ENCODE measurements at places on chromosomes 2 and 18.

DNA sequence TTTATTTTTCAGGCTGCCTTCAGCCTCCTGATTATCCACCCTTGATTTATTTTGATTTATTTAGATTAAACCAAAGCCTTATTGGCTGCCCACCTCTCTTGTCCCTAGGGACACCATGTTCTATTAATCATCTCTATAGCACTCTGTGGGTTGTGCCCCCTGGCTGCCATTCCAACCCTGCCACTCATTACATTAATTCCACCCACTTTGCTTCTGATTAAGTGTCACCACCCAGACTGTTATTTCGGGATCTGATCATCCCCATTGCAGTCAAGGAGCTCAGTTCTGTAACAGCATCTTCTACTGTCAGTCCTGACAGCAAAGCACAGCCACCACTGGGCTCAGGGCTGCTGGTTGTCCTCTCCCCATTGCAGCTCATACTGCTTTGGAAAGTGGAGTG, 175.1 kb upstream of the DDX18 start:
- no peak for DNase-seq

DNA sequence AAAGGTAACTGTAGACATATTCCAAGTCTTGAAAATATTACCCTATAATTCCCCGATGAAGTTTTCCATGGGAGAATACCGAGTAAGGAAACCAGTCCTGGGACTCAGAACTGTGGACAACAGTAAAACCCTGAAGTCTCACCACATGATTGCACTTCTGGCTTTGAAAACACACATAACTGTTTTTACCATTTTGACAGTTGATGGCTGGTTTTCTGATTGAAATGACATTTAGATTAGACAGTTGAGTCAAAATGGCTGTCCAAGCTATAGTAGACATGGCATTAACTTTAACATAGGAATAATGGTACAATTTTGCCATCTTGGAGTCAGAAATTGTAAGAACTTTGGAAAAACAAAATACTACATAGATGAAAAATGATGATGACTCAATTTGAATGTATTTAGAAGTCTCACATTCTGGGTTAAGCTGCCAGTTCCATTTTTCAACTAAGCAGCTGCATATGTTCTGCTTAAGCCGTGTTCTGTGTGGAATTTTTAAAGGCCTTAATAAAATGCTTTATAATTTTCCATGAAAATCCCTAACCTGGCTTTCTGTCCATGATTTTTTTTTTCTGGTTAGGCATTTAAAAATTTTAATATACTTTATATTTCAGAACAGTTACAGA, 38.3 kb upstream of the WIPF1 start:
- DNase-seq: no peak

DNA sequence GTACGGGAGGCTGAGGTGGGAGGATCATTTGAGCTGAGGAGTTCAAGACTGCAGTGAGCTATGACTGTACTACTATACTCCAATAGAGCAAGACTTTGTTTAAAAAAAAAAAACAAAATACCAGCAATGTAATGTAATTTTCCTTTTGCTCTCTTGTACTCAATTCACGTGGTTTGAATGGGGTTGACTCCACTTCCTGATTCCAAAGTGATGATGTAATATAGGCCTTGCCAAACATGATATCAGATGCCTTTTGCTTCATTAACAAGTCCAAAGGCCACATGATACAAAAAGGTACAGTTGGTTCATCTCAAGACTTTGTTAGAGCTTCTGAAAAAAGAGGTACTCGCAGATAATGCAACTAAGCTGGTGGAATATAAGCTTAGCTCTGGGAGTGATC, 321.8 kb downstream of the ZEB2 start:
- DNase-seq: no peak

DNA sequence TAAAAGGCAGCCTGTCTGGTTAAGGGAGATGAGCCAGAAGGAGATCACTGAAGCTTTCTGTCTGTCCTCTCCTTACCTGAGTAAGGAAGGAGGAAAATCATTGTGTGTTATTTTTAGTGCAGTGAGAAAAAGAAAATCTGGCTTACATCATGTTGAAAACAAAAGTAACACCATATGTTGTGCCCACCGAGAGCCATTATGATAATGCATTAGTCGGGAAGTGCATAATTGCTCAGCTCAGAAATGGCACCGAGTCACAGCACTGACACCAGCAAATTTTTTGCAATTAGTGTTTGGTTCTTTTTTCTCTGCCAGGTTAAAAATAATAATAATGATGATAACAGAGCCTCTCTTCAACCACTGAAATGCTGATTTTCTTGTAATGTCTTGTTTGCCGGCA, 46.6 kb downstream of the HNMT start:
- DNase-seq: no peak

DNA sequence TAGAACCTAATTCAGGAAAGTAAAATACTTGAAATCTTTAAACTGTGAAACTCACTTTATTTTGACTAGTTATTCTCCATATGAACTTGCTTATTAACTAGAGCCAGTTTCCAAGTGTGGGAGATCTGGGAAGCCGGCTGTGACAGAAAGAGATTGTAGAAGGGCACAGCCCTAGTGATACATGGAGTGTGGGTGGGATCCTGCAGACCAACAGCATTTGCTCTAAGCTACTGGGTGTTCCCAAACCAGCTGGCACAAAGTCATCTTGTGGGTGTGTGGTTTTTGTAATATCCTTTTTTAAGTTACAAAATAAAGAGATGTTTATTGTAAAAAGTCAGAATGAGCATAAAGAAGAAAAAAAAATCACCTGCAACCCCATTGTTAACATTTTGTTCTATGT, 3.4 kb downstream of the DUSP19 start:
- no peak for DNase-seq

DNA sequence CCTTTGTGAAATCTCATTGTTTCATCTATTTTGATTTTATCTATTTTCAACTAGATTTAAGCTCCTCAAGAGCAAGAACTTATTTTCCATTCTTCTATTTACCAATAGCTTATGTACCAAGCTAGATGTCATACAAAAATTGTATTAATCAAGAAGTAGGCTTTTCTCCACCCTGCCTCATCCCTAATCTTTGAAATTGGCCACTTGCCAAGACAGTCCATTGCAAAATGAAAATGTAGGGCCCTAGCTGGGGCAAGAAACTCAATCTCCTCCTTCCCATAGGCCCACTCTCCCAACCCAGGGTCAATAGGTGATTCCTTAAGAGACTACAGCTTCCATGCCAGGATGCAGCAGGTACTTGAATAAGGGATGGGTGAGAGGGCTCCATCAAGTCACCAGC, 39.3 kb upstream of the STPG4 start:
- DNase-seq: no peak

DNA sequence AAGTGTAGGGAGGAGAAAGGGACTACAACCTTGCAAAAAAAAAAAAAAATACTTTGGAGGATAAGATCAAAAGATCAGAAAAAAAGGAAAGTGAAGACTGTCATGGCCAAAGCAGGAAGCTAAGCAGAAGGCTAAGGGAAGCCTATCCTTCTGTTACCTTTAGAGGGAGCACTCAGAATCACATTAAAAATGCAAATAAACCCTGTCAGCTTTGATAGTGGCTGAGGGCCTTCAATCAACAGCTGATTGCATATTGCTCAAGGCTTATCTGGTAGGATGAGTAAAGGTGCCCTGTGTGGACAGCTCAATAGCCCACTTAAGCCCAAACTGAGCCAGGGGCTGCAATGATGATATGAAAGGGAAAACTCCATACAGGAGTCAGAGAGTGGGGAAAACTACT, 1021.2 kb downstream of the LRP1B start:
- DNase-seq: no peak

- no peak for DNase-seq
Measured at GRCh38 chr2:166239548-166239947, 111.7 kb upstream of the SCN1A start.

- DNase-seq: no peak
Measured at GRCh38 chr2:230244211-230244610, 18.7 kb downstream of the SP140 start.

- peak; percentile 66 for DNase-seq
Measured at GRCh38 chr2:147182260-147182659, 662.6 kb upstream of the ACVR2A start.

DNA sequence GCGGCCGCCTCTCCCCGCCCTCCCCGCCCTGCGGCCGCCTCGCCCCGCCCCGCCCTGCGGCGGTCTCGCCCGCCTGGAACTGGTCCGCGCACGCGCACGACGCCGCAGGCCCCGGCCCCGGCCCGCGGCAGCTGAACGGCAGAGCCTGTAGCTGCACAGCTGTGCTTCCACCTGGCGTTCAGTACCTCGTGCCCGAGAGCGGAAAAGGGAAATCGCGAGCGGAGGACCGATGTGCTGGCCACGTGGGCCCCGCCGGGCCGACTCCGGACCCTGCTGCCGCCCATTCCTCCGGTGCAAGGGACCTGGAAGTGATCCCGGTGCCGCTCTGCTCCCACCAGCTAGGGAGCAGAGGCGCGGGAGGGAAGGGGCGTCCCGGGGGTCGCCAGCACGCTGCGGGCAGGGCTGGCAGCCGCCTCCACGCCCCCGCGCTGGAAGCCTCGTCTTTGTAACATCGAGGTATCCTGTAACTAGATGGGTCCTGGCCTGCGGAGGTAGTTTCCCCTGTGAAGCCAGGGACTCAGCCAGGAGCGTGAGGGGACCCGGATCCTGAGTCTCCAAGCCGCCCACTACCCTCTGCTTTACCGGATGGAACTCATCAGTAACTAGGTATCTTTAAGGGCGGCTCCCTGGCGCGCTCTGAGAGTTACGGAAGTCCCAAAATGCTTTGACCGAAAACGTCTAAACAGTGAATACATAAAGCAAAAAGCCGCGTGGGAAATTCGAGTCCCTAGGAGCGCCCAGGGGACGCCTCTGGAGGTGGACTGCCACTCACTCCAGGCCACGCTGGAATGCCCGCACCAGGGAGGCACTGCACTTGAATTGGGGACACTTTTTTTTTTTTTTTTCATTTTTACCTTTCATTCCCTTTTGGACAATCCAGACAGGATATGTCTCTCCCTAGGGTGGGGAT, 704 bp upstream of the ODC1 start:
- DNase-seq: peak; percentile 97

DNA sequence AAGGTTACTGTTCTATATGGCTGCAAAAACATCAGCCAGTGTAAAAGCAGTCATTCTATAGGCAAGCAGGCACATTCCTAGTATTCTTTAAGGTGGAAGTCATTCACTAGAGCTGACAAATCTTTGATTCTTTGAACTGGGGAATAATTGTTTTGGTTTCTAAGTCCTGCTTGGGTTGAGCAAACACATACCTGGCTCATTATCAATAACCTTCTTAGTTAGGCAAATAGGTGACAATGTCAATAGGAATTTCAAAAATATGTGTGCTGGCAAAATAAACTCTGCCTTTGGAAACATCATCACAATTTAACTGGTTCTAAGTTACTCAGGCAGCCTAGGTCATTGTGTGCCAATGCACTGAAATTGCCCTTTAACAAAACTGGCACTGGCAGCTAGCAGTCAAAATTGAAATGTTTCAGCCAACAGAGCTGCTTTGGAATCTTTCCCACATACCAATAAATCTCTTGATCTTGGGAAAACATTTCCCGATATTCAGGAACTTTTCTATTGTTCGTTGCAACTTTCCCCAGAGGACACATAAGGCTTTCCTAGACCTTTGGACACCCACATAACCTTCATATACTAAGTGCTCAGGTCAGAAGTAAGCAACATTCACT, 402.0 kb upstream of the MMADHC start:
- no peak for DNase-seq

- DNase-seq: no peak
Measured at GRCh38 chr2:37809525-37809924, 115.6 kb upstream of the RMDN2 start.

GRCh38 chr18:68548904-68549870, 165.7 kb downstream of the TMX3 start:
- DNase-seq: no peak

DNA sequence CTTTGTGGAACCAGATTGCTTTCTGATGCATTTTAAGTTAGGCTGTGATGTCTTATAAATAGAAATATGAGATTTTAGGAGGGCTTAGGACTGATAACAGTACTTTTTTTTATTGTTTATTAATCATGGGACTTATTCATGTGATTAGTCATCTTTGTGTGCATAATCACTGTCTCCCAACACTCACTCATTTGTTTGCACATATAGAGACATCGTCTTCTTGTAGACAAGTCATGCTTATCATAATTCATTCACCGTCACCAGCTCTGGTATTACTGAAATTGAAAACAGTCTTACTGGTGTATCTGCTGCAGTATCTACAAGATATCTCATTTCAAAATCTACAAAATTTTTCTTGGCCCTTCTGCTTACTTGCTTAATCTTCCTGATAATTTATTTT, 45.8 kb downstream of the WDR7 start:
- no peak for DNase-seq

DNA sequence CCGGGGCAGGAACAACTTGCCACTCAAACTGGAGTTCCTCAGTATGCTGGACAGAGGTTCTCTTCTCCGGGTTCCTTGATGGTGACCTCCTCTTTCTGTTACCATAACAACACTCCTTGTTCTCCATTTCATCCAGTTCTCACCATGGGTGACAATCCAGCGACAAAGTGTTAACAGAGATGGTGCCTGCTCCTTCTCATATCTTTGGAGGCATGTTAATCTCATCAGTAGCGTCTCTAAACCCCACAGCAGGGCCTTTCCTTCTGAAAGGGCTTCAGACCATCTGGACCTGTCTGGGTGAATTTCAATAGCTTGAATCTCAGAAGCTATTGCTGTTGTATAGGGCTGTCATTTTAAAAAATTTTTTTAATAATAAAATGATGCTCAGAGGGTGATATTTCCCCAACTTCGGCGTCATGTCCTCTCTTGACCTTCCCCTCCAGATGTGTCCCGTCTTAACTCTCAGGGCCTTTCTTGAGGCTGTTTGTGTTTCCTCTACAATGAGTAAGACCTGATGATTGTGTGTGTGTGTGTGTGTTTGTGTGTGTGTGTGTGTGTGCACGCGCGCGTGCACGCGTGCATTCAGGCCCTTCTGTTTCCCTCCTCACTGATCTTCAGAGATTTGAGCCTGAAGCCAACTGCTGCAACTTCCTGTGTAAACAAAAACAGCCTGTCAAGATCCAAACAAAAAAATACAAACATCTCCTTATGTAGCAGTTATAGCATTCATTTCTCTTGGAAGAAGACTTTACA, 24.3 kb upstream of the CETN1 start:
- no peak for DNase-seq

Measured in stimulated activated naive CD4-positive, alpha-beta T cell treated with Interleukin-2 at 50 U/mL for 16 hours (primary cell).